Tongue (tissue), 3 donors: ENCODE measurements at places on chromosomes 12 and 14.

DNA sequence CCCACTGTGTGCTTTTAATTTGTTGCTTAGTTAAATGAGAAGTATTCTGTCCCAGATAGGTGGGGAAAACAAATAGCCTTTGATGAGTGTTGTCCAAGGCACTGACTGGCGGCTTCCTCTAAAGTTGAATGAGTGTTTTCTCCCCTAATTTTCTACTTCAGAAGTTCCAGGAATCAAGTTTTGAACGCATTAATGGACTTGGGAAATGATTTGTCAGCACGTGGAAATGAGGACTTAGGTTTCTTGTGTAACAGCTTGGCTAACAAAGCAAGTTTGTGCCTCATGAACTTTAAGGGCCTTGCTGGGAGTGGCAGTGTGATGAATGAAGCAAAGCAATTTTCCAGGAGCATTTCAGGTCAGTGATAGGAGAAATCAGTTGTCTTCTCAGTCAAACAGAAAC, 56.9 kb downstream of the LIN52 start:
- no peak for DNase-seq

DNA sequence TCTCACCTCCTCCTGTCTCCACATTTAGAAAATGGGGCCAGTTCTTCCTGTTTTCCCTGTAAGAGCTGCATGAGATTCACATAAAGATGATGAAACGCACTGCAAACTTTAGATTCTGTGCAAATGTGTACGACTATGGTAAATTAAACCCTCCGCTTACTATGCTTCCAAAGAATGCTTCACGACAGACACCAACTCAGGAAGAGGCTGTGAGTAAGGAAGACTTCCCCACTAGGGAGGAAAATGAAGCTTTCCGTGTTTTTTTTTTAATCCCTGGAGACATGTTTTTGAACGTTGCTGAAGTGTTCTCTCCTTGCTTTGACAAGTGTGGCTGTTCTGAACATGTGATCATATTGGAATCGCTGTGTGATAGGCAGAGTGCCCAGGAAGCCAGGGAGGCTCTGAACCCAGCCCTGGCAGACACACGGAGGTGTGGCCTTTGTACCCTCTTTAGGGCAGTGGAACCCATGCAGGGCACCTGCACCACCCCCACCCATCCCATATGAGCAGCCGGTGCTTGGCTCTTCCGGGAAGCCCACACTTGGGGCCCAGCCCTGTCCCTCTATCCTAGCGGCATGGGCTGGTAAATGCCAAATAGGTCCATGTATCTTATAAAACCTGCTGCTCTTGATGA, 7.5 kb upstream of the SYNE3 start:
- DNase-seq = no peak

DNA sequence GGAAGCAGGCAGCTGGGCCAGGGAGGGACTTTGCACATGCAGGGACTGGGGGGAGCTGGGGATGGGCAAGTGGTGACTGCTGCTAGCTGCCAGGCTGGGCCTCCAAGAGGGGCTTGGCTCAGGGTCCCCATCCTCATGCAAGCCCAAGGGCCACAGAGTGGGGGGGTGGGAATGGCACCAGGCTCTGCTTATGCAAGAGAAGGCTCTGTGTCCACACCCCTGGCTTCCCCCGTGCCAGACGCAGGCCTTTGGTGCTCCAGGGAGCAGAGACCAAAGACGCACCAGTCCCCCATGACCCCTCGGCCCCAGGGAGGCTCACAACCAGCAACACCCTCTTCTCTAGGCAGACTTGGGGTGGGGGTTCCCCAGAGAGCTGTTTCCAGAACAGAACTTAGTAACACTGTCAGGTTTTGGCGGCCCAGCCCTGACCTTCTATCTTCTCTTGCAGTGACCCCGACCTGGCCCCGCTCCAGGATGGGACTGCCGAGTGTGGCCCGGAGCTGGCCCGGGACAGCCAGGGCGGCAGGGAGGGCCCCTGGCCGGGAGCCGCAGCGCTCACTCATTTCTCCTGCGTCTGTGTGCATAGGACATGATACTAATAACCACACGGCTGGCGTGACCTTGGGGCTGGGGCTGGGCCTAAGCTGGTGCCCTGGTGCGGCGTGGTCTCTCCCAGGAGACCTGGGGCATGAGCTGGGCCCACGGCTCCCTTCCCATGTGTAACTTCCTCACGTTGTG, 14.3 kb downstream of the XRCC3 start:
- no peak for DNase-seq

GRCh38 chr12:119412811-119413794, 78.6 kb downstream of the CCDC60 start:
- DNase-seq = peak; percentile 84

DNA sequence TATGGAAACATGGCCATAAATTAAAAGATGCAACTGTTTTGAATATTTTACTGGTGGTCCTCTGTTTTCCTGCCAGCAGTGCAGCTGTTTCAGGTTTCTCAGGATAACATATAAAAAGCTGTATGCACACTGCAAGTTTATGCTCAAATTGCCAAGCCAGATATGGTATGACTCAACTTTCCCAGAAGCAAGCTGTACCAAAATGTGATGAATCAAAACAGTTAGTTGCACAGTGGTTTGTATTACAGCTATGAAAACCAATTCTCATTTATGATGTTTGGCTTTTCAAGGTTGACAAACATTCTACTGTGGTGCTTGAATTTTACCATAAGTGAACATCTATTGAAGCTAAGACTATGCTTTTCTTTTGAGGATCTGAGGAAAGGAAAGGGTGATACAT, 15.5 kb downstream of the TRMT5 start:
- peak; percentile 74 for DNase-seq

- DNase-seq = peak; percentile 37
These were observed 51.3 kb upstream of the PLBD1 start for GRCh38 chr12:14618983-14619382.
